ENCODE measurements at places on chromosomes 11 and 22.

GRCh38 chr11:65639623-65640482 lies 2.0 kb downstream of the SIPA1 start:
- DNase-seq: peak; percentile 96

GRCh38 chr11:15958910-15959309 lies 397.4 kb downstream of the SOX6 start:
- no peak for DNase-seq

GRCh38 chr11:90532125-90532524 lies 309.3 kb upstream of the CHORDC1 start:
- DNase-seq: no peak

DNA sequence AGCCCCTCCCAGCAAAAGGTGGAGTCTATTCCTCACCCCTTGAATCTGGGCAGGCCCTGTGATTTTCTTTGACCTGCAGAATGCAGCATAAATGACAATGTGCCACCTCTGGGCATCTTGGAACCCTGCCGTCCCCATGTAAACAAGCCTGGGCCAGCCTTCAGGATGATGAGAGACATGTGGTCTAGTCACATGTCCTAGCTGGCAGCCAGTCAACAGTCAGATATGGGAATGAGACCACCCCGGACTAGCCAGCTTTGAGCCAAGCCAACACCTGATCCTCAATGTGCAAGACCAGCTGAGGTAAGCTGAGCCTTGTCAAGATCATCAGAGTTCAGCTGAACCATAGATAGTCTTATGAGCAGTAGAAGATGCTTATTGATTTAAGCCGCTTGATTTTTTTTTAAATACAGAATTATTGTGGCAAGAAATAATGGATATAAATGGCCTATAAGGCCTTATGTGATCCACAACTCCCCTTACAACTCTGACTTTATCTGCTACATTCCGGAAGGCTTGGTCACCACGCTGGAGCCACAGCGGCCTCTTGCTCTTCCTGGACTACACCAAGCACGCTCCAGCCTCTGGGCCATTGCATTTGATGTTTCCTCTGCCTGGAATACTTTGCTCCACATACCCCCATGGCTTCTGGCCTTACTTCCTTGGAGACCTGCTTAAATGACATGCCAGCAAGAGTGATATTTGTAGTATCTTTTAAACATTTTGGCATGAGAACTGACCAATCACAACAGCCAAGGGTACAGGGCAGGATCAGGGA lies 225.9 kb upstream of the SESN3 start:
- no peak for DNase-seq

DNA sequence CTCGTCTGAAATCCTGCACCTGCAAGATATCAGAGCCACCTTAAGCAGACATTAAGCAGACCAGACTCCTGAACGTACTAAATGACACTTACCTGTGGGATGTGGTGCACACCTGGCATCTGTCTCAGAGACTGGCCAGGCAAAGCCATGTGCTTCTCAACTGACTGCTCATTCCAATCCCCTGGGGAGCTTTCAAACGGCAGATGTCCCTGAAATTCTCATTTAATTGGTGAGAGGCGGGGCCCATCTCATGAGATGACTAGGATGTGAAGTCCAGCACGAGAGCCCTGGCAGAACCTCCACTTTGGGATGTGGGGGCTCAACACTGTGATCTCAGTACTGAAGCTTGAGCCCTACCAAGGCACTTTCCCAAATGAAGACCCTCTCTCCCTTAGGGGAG lies 84.9 kb upstream of the HMGXB4 start:
- no peak for DNase-seq

DNA sequence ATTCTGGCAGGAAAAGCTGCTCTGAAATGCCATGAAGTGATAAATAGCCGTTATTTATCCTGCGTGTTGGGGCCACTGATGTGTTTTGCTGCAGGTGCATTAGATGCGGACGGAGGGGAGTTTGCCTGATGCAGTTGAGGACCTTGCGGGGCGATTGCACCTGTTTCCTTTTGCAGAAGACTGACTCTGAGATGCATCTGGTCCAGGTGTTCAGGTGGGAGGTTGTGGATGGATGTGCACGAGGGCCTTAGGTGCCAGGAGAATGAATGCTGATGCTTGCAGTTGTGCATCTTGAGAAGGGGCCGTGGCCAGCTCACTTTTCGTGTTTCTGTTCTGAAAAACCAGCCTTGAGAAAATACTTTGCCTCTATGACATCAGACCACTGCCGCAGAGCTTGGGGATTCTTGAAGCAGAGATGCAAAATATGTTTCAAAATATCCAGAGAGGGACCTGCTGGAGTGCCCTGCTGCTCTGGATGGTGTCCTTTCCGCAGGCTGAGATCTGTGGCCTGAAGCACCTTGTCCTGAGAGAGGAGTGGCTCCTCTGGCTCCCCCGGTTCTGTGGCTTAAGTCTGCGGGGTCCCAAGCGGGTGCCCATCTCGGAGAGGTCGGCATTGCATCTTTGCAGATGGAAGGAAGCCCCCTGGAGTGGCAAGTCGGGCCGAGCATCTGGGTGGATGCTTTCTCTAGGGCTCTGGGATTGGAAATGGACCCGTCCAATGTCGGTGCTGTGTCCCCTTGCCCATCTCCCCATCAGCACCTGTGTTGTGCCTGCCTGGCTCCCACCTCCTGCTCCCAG lies 1031.1 kb downstream of the TBC1D22A start:
- DNase-seq: peak; percentile 53

GRCh38 chr11:111454561-111455192 lies 57.5 kb downstream of the BTG4 start:
- no peak for DNase-seq

- DNase-seq: peak; percentile 88
These were observed 251.2 kb downstream of the ETS1 start for GRCh38 chr11:128336203-128336602.

GRCh38 chr11:73342633-73343032 lies 33.6 kb upstream of the RELT start:
- no peak for DNase-seq

DNA sequence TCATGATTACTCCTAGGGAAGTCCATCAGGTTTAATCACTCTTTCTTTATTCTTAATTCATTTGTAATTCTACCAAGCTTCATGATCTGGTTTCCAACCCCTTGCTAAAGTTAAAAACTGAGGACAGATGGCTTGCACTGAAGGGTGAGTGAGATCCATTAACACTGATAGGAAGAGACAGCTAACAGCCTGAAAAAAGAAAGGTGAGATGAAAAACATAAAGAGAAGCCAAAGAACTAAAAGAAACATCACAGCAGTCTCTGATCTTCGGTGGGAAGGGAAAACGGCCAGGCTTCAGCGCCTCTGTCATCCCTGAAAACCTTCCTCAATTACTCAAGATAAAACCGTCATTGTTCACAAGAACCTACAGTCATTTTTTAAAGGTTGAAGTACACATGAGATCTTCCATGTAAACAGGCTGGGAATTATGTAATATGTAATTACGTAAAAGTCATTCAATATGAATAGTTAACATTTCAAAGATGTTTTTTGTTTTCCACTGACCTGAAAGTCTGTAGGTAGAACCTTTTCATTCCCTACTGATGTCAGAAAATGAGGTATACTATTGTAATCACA lies 41.3 kb downstream of the VSIG10L2 start:
- no peak for DNase-seq

DNA sequence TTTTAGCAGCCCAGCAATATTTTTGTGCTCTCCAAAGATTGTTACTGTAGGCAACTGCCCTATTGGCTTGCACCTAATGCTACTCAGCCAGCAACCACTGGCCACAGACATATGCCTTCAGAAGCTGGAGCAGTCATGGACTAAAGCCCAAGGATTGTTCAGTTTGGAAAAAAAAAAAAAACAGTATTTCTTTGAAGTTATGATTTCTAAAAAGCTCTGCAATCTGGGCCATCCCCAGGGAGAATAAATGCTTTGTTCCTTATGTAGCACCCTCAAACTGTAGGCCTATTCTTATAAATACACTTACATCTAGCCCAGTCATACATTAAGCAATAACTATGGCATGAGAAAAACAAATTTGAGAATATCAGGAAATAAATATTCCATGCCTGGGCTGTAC lies 2190.5 kb upstream of the RAG2 start:
- DNase-seq: no peak

Data from spleen (tissue), 13 donors.